CD8-positive, alpha-beta T cell (primary cell): ENCODE measurements at places on chromosomes 3 and 15.

- no peak for DNase-seq
Observed at GRCh38 chr15:55289011-55289745, 435 bp downstream of the RAB27A start.

GRCh38 chr3:151925419-151925818 is 52.0 kb downstream of the SUCNR1 start:
- no peak for DNase-seq

DNA sequence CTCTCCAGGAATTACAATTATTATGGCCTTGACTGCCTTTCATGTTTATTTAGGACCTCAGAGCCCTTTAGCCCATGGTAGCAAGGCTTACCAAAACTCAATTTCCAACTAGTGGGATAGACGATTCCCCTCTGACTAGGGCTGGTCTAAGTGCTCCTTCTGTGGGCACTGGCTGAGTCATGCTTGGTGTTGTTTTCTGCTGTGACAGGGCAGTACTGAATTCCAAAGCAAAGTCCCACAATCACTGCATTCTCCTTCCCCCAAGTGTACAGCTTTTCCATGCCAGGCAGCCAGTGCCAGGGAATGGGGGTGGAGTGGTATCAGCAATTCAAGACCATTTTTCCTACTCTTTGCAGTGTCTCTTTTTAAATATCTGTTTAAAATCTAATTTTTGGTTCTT is 509.0 kb upstream of the NECTIN3 start:
- DNase-seq, result no peak

- peak; percentile 26 for DNase-seq
Observed at GRCh38 chr3:44198284-44199269, 43.1 kb upstream of the TOPAZ1 start.

GRCh38 chr3:16109929-16110328 is 64.6 kb upstream of the GALNT15 start:
- no peak for DNase-seq

DNA sequence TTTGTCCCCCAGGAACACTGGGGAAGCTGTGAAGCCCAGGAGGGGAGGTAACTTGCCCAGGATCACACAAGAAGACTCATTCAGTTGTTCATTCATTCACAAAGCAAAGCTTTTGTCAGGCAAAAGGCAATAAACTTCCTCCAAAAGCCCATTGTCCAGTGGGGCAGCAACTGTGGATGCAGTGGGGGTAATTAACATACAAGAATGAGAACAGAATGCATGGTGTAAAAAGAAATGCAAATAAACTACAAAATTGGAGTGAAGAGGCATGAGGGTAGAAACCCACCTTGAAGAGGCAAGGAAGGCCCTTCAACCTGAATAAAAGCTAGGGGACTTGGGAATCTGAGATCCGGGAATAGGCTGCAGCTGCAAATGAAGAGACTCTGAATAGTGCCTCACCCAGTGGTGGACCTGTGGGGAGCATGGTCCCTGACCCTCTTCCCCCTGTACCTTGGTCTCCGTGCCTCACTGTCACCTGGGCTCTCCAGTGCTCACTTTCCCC is 363.6 kb downstream of the CLSTN2 start:
- DNase-seq, result no peak

GRCh38 chr3:180026997-180027396 is 9.7 kb downstream of the PEX5L start:
- no peak for DNase-seq

- DNase-seq, result no peak
Observed at GRCh38 chr3:113890256-113890900, 51.8 kb downstream of the GRAMD1C start.

- no peak for DNase-seq
Observed at GRCh38 chr15:65423976-65424679, 1.4 kb upstream of the IGDCC4 start.

- no peak for DNase-seq
Observed at GRCh38 chr15:59570315-59570714, 41.3 kb upstream of the GCNT3 start.

DNA sequence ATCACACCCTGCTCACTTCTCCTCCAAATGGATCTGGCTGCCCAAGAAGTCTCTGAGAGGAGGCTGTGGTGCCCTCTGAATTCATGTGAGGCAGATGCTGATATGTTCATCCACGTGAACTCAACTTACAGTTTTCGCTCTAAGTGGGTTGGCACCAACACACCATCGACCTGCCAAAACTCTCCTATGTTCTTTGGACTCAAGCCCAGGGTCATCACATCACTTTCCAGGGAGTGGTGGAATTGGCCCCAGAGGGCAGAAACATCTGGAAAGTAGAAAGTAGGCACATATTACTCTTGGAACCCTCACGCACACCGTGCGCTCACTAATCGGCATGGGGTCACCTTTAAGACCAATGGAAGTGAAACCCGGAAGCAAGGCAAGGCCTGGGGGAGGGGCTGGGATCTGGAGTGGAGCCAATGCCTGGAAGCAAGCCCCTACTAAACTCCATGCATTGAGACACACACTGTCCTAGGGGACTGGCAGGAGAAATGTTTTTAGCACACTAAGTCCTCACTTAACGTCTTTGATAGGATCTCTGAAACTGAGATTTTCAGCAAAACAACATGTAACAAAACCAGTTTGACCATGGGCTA is 41.4 kb downstream of the SSUH2 start:
- DNase-seq, result no peak

DNA sequence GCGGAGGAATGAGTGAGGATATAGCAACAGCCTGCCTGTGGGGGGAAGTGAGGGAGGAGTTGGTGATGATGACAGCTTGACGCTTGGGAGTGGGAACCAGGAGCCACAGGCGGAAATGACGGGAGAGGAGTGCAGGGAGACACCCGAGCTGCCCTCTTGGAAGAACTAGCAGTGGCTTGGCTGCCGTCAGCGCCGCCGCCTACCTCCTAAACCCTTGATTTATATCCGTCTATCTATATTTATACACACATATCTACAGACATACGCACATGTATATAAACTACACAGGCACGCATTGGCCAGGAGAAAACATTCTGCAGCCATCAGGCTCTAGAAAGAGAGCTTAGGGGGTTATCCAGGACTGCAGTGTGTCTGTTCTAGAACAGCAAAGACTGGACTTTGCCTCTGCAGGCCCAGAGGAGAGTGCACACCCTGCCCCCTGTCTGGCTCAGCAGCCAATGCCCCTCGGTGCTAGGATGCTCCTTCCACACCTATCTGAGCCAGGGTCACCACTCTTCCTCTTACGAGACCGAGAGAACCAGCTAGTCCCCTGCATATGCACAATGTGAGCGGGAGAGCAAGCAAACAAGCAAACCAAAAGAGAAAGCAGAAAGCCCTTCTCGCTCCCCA is 45.3 kb upstream of the MAGEF1 start:
- no peak for DNase-seq

- no peak for DNase-seq
Observed at GRCh38 chr15:78139578-78139977, 8.3 kb upstream of the CIB2 start.

GRCh38 chr3:46094506-46094905 is 67.2 kb upstream of the XCR1 start:
- DNase-seq, result no peak

- DNase-seq, result no peak
Observed at GRCh38 chr3:185572183-185572582, 13.9 kb upstream of the SENP2 start.

GRCh38 chr3:94101860-94102259 is 39.0 kb downstream of the NSUN3 start:
- DNase-seq, result no peak

DNA sequence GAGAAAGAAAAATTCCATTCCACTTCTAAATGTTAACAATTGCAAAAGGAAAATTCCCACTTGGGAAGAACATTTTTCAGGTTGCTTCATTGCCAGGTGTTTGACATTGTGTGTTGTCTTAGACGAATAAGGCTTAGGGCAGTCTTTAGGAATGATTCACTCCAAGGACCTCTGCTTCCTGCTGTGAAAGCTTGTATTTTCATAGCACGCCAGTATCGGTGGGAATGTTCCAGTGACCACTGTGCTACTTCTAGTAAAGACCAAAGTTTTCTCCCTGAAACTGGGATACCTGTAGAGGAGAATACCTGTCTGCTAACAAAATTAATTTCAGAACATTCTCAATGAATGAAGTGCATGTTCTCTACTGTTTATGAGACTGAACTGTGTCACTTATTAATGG is 64.1 kb downstream of the CDIN1 start:
- no peak for DNase-seq

- DNase-seq, result no peak
Observed at GRCh38 chr3:119637679-119638477, 22.5 kb downstream of the POPDC2 start.

DNA sequence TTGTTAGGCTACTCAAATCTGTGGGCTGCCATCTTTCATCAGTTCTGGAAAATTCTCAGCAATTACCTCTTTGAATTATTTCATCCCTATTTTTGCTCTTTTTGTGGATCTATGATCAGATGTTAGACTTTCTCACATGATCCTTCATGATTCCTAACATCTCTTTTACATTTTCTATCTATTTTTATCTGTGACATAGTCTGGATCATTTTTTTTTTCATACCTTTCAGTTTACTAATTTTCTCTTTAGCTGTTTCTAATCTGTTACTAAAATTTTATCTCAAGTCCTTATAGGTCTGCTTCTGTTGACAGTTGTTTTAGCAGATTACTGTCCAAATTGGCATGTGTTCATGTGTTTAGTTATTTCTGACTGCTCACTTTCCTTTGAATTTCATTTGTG is 42.3 kb upstream of the HDC start:
- DNase-seq, result no peak

GRCh38 chr15:57972864-57973263 is 92.6 kb downstream of the ALDH1A2 start:
- DNase-seq, result no peak

GRCh38 chr3:121852256-121852655 is 17.2 kb downstream of the EAF2 start:
- DNase-seq, result no peak

DNA sequence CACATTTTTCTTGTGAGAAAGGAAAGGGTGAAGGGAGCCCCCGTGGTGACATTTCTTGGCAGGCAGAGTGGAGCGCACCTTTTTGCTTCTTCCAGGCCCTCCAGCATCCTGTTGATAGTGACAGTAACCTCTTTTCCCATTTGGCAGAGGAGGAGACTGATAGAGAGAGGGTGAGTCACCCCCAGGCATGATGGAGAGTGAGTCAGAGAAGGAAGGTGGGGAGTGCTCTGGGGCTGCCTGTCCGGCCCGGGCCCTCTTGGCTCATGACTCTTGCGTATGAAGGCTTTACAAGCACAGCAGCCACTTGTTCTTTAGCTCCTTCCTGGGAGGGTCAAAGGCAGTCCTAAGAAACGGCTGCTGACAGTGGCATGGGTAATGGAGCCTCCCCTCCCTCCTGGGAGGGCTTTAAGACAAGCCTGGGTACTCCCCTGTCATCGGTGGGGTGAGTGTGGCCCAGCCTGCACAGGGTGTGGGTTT is 16.0 kb downstream of the ANKRD63 start:
- no peak for DNase-seq

DNA sequence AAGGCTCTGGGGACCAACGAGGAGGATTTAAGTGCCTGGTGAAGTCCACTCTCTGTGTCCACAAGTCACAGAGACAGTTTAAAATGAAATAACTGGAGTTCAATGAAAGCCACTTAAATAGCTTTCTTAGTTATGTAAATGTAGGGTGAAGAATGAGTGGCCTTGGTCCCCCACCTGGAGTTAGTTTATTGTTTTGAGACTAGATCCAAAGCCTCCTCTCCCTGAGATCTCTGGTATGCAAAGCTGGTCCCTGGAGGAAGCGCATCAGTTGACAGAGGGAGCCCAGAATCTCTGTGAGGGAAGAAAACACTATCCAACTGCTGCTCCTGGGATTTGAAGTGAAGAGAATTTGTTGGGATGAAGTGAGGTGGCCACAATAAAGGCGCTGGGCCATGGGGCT is 40.5 kb downstream of the EXOG start:
- DNase-seq, result no peak

- DNase-seq, result no peak
Observed at GRCh38 chr3:182617500-182617899, 175.8 kb upstream of the ATP11B start.

DNA sequence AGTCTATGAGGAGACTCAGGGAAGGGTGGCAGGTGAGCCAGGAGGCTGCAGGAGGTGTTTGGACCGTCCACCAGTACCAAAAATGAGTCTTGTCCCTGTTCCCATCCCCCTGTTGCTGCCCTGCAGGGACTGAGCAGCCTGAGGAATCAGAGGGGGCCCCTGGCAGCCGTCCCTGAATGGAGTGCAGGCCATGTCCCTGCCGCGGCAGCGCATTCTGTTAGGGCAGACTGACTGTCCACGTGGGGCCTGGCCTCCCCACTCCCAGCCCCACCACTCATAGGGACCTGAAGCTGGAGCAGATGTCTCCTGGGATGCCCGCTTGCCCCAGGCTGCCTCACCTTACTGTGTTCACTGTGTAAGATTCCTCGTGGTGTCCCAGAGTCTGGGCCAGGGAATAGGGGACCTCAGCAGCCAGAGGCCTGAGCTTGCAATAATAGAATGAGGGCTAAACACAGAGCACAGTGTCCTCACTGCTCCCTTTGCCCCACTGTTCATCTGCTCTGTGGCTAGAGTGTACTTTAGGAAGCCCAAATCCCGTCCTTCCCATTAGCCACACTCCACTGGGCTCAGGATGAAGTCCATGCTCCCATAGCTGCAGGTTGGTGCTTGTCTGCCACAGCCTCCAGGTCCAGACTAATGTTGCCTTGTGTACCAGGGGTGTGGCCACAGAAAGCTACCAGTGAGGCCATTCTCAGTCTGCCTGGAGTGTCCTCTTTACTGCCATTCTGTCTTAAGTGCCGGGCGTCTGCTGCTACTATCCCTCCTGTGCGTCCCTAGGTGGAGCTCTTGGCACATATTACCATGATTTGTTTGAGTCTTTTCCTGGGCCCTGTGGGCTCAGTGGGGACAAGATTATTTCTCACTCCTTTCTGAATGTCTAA is 63.2 kb downstream of the HCN4 start:
- DNase-seq, result peak; percentile 57

GRCh38 chr15:63166219-63166618 is 8.9 kb upstream of the RPS27L start:
- no peak for DNase-seq

DNA sequence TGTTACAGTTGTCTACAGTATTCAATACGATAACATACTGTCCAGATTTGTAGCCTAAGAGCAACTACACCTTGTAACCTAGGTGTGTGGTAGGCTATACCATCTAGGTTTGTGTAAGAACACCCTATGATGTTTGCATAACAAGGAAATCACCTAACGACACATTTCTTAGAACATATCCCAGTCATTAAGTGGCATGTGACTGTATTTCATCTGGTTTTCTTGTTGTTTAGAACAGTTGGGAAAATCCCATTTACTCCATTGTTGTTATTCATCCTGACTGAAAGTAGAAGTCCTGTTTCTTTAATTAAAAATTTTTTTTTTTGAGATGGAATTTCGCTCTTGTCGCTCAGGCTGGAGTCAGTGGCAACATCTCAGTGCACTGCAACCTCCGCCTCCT is 31.3 kb downstream of the LRRC28 start:
- DNase-seq, result no peak
